ENCODE measurements at places on chromosomes 1 and 21.

GRCh38 chr1:94795434-94795833 lies 24.7 kb upstream of the SLC44A3 start:
- peak; percentile 92 for DNase-seq

GRCh38 chr1:119947468-119947867 lies 51.2 kb upstream of the ADAM30 start:
- DNase-seq, result no peak

DNA sequence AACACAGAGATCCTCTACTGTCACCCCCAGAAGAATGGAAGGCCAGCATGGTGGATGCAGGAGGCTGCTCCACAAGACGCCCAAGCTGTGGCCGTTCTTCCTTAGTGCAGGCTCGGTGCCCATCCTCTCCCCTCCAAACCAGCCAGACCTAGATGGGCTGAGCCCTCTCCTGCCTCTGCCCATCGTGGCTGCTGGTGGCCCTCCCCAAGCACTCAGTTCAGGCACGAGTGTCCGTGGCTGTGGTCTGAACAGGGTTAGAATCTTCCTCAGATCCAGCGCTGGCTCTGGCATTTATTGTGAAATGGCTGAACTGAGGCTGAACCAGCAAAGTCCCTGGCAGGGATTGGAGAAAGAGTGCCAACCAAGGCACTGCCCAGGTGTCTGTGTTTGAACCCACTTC lies 59.5 kb downstream of the TRIM11 start:
- no peak for DNase-seq

- peak; percentile 15 for DNase-seq
Observed at GRCh38 chr1:207070811-207071210, 17.7 kb downstream of the PFKFB2 start.

DNA sequence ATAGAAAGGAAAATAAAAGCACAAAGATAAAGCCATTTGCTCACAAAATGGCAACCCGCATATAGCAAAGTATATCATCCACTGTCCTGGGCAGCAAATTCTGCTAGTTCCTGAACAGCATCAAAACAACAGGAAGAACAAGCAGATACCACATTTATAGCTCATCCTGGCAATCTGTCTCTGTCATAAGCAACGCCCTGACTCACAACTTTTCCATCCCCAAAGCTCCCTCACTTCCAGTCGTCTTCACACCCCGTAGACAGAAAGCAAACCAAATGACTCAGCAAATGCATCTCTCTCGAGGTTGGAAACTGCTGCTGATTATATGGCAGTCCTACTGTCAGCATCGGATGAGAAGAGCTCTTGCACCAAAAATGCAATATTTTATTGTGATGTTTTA lies 65.8 kb downstream of the AK5 start:
- peak; percentile 11 for DNase-seq

DNA sequence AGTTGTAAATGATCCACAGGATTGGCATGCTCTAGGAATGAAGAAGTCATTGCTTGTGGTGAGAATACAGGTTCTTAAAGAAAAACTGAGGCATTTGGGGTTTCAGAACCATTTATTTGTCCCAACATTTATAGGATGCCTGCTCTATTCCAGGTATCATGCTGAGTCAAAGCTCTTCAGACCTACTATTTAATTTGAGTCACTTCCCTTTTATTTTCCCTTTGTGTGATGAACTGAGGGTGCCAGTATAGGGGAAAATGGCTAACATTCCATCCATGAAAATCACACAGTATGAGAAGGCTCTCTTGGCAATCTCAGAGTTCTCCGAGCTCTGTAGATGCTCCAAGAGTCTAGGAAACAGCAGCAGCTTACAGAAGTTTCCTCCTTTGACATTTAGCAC lies 110.4 kb downstream of the RNF220 start:
- DNase-seq, result no peak

GRCh38 chr1:235883261-235883927 lies 16.7 kb upstream of the LYST start:
- DNase-seq, result peak; percentile 76

DNA sequence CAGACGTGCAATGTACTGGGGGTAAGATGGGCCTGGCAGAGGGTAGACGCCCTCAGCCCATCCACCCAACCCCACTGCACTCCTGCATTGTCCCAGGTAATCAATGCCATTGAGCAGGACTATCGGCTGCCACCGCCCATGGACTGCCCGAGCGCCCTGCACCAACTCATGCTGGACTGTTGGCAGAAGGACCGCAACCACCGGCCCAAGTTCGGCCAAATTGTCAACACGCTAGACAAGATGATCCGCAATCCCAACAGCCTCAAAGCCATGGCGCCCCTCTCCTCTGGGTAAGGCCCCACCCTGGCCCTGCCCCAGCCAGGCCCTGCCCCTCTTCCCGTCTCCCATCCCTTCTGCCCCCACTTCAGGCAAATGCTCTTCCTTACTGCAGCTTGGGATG lies 62.4 kb downstream of the LACTBL1 start:
- no peak for DNase-seq

DNA sequence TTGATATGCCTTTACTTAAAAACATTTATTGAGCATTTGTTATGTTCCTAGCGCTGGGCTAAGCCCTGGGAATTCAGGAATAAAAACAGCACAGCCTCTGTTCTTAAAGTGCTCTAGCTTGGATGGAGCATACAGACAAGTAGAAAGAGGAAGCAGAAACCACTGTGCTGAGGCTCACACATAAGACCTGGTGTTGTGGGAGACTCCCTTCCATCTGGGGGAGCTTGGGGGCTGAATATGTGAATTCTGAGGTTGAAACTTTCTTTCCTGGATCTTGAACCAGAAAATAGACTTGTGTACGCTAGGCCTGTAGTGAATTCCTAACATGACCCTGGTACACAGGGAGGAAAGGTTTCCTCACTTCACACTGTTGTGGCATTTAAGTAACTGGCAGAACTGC lies 209.9 kb downstream of the ZNF326 start:
- no peak for DNase-seq

- DNase-seq, result no peak
Observed at GRCh38 chr1:17212487-17213121, 7.7 kb downstream of the PADI1 start.

- DNase-seq, result no peak
Observed at GRCh38 chr1:213666113-213666512, 321.7 kb upstream of the PROX1 start.

GRCh38 chr1:204685236-204686006 lies at the start of gene LRRN2:
Gene LRRN2 (minus strand): TSS chr1:204685738. CDS start chr1:204619992, 65,746 bp downstream.
- DNase-seq, result no peak

GRCh38 chr1:38052750-38053415 lies 6.3 kb upstream of the POU3F1 start:
- no peak for DNase-seq

DNA sequence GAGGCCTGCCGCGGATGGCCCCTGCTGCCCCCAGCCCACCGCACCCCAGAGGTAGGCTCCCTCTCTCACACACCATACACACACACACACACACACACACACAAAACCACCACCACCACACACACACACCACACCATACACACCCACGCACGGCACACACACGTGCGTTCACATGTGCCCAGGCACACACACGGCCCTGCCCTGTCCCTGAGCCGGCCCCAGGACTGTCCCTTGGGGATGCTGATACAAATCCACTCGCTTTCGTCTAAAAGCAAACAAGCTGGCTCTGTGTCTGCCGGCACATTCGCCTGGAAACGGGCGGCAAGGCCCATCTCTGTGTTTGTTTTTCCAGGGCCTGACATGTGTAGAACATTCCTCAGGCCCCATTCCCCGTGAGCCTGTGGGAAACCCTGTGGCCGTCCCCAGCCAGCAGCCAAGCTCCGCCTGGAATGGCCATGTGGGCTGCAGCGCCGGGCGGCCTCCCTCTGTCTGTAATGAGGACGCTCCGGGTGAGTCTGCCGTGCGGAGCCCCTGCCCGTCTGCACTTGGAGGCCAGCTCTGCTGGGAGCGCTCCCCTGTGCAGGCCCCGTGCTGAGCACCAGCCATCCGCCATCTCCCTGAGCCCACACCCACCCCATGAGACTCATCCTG lies 67.4 kb downstream of the DMRTB1 start:
- no peak for DNase-seq

- DNase-seq, result no peak
Observed at GRCh38 chr1:214476986-214477870, 74.2 kb downstream of the PTPN14 start.

- DNase-seq, result peak; percentile 83
Observed at GRCh38 chr1:169312084-169312954, 55.3 kb downstream of the NME7 start.

GRCh38 chr1:27527223-27527889 lies 37.4 kb upstream of the WASF2 start:
- no peak for DNase-seq

DNA sequence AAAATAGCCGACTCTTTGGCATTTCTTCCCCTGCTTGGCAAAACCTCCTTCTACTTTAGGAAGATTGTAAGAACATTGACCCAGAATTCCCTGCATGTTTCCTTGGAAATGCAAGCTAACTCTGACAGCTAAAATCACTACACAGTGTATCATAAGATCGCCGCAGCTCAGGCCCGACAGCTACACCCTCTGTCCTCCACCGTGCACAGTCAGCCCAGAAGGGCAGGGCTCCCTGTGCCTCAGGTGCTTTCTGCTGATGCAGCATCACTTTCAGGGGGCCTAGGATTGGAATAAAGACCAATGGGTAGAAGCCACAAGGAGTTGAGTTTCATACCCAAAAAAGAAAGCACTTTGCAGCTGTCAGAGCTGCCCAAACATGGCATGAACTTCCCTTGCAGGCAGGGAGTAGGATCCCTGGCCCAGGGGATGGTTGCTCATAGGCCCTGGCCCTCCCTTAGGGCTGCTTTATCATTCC lies 145.3 kb downstream of the SEC16B start:
- no peak for DNase-seq

GRCh38 chr1:26168410-26169197 lies at the start of gene C1orf232:
Gene C1orf232 (minus strand): TSS chr1:26168963. CDS start chr1:26168499, 464 bp downstream.
- DNase-seq, result no peak

- no peak for DNase-seq
Observed at GRCh38 chr1:54125386-54126070, 27.3 kb downstream of the CDCP2 start.

DNA sequence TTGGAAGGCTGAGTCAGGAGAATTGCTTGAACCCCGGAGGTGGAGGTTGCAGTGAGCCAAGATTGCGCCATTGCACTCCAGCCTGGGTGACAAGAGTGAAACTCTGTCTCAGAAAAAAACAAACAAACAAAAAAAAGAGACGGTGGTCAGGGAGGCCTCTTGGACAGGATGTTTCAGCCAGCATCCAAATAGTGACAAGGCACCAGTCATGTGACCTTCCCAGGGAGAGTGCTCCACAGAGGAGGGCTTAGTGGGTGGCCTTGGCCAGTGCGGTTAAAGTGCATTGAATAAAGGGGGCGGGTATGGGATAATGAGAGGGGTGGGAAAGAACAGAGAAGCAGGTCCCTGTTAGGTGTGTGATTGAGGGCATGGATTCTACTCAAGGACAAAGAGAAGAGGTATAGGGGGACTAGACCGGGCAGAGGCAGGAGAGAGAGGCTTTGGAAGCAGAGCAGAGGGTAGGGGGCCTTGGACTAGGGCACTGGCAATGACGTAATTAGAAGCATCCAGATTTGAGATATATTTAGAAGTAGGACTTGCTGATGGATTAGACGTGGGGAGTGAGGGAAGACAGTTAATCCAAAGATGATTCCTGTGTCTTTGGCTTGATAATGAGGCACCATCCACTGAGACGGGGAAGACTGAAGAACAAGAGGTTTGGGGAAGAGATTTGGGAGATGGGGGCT lies 12.0 kb upstream of the RYR2 start:
- no peak for DNase-seq

DNA sequence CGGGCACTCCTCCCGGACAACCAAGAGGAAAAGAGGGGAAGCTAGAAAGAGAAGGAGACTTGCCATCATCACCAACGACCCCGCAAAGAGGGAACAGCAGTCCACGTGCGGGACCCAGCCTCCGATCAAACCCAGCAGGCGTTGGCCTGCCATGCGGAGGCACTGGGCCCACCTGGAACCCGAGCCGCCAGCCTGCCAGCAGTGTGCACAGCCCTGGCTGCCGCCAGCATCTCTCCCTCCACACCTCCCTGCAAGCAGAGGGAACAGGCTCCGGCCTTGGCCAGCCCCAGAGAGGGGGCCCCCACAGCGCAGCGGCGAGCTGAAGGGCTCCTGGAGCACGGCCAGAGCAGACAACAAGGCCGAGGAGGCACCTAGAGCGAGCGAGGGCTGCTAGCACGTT lies 1244.7 kb upstream of the B3GALT2 start:
- DNase-seq, result no peak

DNA sequence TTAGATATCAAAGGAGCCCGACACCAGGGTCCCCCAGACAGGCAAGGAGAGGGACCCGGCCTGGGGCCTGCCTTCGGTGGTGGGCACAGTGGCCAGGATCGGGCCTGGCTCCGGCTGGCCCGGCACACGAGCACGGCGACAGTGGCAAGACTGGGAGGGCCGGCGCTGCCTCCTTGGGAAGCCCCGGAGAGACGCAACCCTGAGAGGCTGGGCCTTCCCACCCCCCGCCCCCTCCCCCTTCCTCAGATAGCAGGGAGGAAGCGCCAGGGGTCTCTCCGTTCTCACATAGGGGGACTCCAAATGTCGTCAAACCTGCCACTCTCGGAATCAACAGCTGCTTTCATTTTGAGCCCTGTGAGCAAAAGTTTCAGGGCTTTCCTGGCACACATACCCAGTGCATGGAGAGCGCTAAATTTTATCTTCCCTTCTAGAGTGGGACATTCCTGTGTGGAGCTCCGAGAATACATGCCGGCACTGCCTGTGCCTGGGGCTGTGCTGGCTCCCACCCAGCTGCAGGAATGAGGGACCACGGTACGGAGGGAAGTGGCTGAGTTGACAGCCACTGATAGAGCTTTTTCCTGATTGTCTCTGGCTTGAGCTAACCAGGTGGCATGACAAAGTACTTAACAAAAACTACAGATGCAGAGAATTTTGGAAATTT lies 62.4 kb downstream of the CD247 start:
- DNase-seq, result peak; percentile 41

GRCh38 chr1:208122612-208123358 lies 121.4 kb downstream of the PLXNA2 start:
- peak; percentile 5 for DNase-seq

GRCh38 chr1:165849353-165850133 lies 22.1 kb downstream of the UCK2 start:
- no peak for DNase-seq

DNA sequence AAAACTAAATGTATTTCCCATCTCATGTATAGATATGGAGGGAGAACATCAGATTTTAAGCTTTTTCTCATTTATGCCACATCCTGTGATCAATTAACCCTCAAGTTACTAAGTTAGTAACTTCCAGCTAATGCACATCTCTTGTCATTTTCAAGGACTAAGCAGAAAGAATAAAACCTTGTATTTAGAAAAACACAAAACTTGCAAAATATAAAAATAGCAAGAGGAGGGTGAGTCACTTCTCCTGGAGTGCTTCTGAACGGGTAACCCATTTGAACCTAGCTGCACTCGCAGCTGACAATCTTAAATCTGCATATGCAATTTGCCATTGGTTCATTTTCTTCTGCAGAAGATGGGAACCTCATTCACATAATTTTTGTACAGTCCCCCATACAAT lies 500.5 kb downstream of the SETD4 start:
- DNase-seq, result no peak

All from CD14-positive monocyte (primary cell).